ENCODE measurements at places on chromosomes 7 and 10.

DNA sequence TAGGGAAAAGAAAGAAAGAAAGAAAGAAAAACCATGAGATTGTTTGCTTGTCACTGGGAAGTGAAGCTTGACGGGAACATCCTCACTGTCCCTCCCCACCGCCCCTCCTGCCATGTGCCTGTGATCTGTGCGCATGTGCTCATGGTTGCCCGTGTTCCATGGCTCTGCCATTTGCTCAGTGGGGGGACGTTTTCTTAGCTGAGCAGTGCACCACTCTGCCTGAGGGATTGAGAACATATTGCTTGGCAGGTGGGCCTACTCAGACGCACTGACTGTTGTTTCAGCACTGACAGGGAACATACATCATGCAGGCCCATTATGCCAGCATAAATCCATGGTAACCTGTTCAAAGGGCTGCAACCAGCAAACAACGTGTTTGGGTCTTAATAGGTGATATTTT, 747.9 kb upstream of the GALNT17 start:
- DNase-seq, result no peak

- no peak for DNase-seq
Observed at GRCh38 chr7:19575909-19576557, 132.8 kb downstream of the POLR1F start.

- DNase-seq, result no peak
Observed at GRCh38 chr7:1536743-1537534, 6.4 kb downstream of the MAFK start.

GRCh38 chr7:113775401-113775800, 143.4 kb downstream of the PPP1R3A start:
- no peak for DNase-seq

DNA sequence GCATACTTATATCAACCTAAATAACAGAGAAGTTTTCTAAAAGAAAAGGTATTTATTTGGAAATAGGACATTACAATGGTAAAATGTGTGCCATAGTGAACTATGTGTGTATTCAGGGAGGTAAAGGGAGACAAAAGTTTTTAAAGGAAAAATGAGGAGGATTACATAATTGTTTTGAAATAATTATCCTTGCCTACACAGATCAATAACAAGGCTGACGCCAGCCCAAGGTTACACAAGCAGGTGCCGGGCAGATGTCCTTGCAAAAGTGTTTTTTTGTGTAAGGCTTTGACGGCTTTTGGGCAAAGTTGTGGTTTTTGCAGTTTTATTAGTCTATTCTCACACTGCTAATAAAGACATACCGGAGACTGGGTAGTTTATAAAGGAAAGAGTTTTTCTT, 22.7 kb upstream of the SLC35B4 start:
- DNase-seq, result no peak

- no peak for DNase-seq
Observed at GRCh38 chr7:47484923-47485639, 96.8 kb downstream of the TNS3 start.

DNA sequence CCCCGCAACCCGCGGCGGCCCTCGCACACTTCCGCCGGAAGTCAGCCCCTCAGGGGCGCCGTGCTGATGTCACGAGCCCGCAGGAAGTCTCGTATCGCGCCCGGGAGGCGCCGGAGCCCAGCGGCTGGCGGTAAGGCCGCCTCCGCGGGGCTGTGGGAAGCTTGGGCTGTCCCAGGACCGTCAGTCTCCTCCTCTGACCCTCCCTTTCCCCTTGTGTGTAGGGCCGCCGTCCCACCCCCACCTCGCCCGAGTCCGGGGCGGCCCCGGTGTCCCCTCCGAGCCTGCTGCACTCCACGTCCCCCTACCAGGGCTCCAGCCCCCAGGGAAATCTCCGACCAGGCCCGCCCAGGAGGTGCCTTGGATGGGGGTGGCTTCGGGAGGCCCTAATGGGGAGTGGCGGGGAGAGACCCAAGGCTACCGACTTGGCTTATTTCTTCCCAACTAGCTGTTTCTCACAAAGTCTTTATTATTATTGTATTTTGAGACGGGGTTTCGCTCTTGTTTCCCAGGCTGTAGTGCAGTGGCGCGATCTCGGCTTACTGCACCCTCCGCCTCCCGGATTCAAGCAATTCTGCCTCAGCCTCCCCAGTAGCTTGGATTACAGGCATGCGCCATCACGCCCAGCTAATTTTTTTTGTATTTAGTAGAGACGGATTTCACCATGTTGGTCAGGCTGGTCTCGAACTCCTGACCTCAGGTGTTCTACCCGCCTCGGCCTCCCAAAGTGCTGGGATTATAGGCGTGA, at the start of gene ZDHHC4:
Gene ZDHHC4 (plus strand): TSS at position 86 of the 745 bp plus-strand sequence. CDS start 3,108 bp downstream, outside the sequence.
- peak; percentile 80 for DNase-seq

DNA sequence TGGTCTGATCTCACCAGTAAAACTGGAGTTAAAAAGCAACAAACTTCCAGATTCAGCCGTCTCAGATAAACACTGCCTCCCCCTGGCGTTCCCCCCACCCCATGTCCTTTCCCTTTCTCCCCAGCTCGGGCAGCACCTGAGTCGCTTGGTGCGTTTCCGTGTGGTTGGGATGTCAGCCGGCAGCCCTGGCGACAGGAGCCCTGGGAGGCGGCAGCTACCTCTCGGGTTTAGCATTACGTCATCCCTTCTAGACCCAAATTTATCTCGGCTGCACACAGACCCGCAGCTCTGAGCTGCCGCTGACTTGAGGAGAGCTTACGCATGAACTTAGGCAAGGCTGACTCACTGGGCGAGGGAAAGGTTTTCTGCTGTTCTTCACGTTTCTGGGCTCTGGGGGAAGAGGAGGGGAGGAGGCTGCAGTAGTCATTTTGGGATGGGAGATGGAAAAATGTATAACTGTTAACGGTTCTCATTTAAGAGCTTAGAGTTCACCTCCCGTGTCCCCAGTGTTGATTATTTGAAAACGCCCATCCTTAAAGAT, 14.4 kb downstream of the MXI1 start:
- DNase-seq, result no peak

GRCh38 chr7:71746006-71746405, 614.1 kb downstream of the GALNT17 start:
- DNase-seq, result no peak

- DNase-seq, result no peak
Observed at GRCh38 chr7:119944601-119944972, 328.4 kb upstream of the KCND2 start.

- DNase-seq, result no peak
Observed at GRCh38 chr7:93006480-93007095, 111.2 kb downstream of the SAMD9 start.

GRCh38 chr7:99601656-99602310, 3.7 kb downstream of the TMEM225B start:
- no peak for DNase-seq

DNA sequence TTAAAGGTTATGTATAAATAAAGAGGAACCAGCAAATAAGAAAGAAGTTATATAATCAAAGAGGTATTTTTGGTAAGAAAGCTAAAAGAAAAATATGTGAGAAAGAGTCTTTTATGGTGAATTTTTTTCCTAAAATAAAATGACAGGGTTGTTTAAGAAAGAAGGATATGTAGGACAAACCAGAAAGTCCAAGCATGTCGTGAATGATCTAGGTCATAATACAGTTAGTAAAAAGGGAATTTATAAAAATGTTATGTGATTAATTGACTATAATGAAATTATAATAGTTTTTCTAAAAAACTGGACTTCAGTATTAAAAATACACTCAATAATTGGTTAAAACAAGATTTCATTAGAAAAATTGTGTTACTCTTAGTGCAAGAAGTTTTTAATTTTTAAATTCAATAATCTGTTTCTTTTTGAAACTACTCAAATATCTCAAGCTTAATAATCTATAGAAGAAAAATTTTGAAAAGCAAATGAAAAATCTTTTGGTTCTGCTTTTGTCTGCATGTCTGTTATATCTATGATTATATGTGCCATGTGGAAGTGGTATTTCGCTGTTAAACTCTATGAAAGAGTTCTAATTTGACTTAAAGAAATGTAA, 23.3 kb downstream of the AVL9 start:
- no peak for DNase-seq

- no peak for DNase-seq
Observed at GRCh38 chr7:67448271-67448670, 451.6 kb downstream of the TYW1 start.

GRCh38 chr10:948347-948746, 16.8 kb upstream of the LARP4B start:
- no peak for DNase-seq

Measured in memory B cell (primary cell).